ENCODE measurements at places on chromosomes 3 and 15.
A peak's percentile ranks its signal among the peaks of the same experiment; 100 is the strongest.

- DNase-seq: no peak
Measured at GRCh38 chr15:95684126-95684525, 646.4 kb upstream of the NR2F2 start.

GRCh38 chr15:98700519-98700918, 52.2 kb downstream of the IGF1R start:
- no peak for DNase-seq

- DNase-seq: no peak
Measured at GRCh38 chr3:45446706-45447105, 58.3 kb downstream of the LARS2 start.

DNA sequence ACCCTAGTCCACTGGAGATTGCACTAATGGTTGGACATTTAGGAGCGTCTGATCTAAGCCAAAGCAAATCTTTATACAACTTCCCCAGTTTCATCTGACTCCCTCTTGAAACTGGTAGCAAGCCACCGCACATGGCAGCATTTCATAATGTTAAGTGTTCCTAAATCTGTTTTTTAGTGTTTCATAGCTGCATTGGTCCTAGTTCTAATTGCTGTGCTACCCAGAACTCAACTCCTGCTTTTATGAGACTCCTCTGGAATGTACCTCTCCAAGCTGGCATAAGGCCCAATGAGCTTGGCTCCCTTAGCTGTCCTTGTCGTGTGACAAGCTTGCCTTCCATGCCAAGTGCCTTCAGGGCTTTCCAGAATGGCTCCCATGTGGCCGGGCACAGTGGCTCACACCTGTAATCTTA, 65.3 kb upstream of the FLNB start:
- DNase-seq: no peak

DNA sequence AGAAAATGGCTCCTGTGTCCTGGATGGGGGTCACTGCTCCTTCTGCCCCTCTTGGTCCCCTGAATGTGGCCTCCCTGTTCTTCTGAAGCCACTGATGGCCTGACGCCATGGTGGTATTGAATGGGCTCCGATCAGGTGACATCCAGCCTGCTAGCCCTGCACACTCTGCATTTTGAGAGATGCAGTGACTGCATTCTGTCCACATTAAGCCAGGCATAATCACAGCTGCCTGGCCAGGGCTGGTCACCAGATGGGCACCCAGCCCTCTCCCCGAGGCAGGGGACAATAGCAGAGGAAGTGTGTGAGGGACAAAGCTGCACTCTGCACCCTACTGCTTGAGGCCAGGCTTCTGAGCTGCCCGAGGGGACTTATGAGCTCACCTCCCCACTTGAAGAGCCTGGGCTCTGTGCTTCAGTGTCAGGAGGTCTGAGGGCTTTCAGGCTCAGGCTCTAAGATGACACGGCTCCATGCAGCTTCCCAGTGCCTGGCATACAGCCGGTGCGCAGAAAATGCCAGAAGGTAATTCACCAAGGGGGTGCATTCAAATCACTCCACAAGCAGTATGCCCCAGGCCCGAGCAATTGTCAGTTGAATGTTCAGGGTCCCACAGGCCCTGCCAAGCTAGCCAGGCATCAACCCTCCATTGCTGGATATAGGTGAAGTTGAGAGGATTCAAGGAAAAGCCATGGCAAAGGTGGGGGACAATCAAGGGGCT, 56.8 kb downstream of the WNT7A start:
- DNase-seq: no peak

DNA sequence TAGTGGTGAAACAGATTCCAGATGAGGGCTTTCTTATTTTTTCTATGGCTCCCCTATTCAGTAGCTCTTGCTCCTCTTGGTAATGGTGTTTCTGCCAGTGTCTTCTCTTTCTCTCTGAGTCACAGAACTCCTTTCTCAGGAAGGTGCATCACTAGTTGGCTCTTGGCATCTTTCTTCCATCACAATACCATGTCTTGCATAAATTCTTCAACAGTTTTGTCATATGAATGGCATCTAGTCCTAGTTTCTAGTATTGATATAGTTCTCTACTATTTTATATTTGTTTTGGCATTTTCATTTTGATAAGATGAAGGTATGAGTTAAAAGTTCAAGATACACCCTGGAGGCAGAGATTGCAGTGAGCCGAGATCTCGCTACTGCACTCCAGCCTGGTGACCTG, 51.0 kb downstream of the REC114 start:
- DNase-seq: no peak

- no peak for DNase-seq
Measured at GRCh38 chr3:12854565-12854964, 13.2 kb upstream of the RPL32 start.

DNA sequence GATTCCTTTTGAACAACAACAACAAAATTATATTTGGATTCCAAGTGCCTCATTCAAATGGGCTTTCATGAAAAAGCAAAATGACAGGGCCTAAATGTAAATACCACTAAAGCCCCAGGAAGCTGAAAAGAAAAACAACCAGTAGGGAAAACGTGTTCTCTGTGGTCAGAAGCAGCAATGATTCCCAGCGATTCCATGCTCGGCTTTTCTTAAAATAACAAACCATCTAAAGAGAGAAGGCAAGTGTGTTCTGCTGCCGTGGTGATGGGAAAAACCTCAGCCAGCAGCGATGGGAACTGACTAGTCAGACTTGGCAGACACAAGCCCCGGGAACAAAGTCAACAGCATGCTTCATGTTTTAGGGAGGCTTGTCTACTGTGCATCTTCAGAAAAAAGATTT, 153.6 kb downstream of the TNIK start:
- DNase-seq: peak; percentile 32

DNA sequence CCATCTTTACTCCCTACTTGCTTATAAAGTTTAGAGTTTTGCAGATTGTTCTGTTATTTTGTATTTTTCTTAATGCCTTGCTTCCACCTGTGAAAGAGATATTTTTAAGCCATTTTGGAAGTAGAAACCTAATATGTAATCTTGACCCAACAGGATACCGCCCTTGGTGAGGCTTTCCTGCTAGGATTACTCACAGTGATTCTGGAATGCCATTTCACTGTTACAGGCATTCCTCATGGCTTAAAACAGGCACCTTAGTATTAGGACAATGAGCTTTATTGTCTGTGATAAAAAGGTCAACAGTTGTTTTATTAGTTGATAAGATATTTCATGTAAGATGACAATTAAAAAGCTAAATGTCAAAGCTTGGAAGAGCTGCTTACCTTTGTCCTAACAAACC, 58.2 kb downstream of the PHLDB2 start:
- DNase-seq: no peak

DNA sequence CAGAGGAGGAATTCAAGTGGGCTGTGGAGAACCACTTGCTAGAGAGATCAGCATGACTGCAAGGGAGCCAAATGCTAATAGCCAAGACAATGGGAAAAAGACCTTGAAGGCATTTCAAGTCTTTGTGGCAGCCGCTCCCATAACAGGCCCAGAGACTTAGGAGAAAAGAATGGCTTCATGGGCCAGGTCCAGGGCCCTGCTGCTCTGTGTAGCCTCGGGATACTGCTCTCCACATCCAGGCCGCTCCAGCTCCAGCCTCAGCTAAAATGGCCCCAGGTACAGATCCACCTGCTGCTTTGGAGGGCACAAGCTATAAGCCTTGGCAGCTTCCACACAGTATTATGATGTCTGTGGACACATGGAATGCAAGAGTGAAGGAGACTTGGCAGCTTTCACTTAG, 157.7 kb downstream of the NECTIN3 start:
- no peak for DNase-seq

DNA sequence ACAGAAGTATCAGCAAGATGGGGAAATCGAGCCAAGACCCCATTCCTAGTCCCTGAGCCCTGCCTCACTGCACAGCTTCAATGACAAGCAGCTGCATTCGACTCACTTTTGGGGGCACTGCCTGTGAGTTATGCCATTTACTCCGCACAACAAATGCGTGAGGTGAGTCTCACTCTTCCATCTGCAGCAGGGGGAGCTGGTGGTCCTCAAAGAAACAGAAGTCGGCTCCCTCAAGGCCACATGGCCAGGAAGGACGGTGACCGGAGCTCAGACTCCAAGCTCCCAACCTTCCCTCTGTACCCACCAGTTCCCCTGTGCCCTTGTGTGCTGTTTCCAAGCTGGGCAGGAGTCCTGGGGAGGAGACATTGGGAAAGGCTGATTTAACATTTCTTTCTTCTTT, 127.7 kb upstream of the IQSEC1 start:
- no peak for DNase-seq

- no peak for DNase-seq
Measured at GRCh38 chr3:144821583-144821982, 850.0 kb downstream of the DIPK2A start.

DNA sequence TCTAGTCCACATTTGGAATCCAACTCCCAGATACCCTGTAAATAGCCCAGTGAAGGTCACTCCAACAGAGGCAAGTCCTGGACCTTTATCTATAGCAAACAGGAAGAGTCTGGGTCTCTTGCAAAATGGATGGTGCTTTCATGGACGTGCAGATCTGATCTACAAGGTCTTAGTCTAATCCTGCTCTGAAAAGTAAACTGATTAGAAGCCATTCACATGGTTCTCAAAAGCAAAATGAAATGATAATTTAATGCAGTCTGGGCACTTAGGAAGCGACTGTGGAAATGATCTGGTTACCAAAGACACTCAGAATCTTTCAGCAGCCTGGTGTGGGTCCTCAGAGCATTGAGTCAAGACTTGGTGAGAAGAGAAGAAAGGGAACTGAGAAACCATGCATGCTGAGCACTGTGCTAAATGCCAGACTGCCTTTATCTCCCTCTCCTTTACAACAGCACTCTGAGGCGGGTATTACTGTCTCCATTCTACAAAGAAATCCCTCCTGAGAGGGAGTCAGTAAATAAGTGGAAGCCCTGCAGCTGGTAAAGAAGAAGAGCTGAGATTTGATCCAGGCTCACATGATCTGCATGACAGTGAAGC, 29.0 kb downstream of the AQP9 start:
- no peak for DNase-seq
